ENCODE measurements at places on chromosomes 1 and 21. TPM values are rescaled to one million over a fixed set of nuclear protein-coding genes. Genes with fewer than 3 reads are reported as not detected.

Gene SMCP
- not detected for total RNA-seq

Gene CFHR5
- not detected for total RNA-seq

Gene NTNG1
- total RNA-seq = not detected

DNA sequence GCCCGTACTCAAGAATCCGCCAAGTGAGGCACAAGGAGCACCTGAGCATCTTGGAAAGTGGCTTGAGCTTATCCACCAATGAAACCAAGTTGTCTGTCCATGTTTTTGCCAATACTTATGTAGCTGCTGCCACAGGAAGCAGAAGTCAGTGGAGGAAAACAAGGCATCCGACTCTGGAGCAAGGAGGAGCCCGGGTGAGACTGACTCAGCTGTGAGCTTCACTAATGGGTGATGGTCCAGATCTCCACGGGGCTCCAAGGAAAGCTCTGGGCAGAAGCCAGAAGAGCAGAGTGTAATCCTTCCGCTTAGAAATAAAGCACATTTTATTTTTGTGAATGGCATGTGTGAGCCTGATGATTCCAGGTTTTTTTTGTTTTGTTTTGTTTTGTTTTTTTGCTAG is 12.3 kb upstream of the SSR2 start:
- H3K4me3 ChIP-seq = no peak overlapping the region
- DNase-seq = no peak
- H3K36me3 ChIP-seq = no peaks in the 10 kb centered on the region
- H3K27ac ChIP-seq = no peak overlapping the region

DNA sequence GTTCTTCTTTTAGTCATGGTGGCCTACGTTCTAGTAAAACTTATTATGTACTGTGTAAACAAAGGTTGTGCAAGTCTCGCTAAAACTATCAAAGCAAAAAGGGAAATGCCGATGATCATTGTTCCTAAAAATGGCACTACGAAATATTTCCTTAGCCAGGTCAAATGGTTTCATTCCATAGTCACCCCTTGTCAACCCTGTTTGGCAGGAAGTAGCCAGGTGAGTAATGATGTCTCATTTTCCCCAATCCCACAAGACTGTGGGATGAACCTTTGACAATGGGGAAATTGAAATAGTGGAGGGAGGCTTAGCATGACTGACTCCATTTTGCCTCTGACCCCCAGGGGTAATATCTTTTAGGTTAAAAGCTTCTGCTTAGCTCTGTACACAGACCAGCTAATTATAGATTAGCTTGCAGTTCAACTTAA is 5.6 kb upstream of the REN start:
- peaks cover 30% of the 10 kb centered on the region for H3K36me3 ChIP-seq
- no peak overlapping the region for H3K4me3 ChIP-seq
- H3K27ac ChIP-seq = no peak overlapping the region
- no peaks in the 10 kb centered on the region for H3K4me1 ChIP-seq
- DNase-seq = no peak

GRCh38 chr1:56509713-56510641 is 69.4 kb downstream of the PLPP3 start:
- peaks cover 2% of the 10 kb centered on the region for H3K27me3 ChIP-seq
- no peaks in the 10 kb centered on the region for H3K36me3 ChIP-seq
- DNase-seq = no peak
- H3K4me3 ChIP-seq = no peak overlapping the region
- H3K4me1 ChIP-seq = no peaks in the 10 kb centered on the region

- H3K27me3 ChIP-seq = peaks cover 1% of the 10 kb centered on the region
- H3K4me1 ChIP-seq = peaks cover 4% of the 10 kb centered on the region
- no peaks in the 10 kb centered on the region for H3K36me3 ChIP-seq
- no peak for DNase-seq
- H3K4me3 ChIP-seq = no peak overlapping the region
- no peak overlapping the region for H3K27ac ChIP-seq
Observed at GRCh38 chr1:176225479-176225875, 18.4 kb upstream of the COP1 start.

- no peaks in the 10 kb centered on the region for H3K36me3 ChIP-seq
- peaks cover 60% of the 10 kb centered on the region for H3K4me1 ChIP-seq
- H3K27ac ChIP-seq = peak overlapping the region; percentile 93
- H3K27me3 ChIP-seq = no peaks in the 10 kb centered on the region
Observed at GRCh38 chr1:211829343-211830054, 1.1 kb downstream of the LPGAT1 start.

DNA sequence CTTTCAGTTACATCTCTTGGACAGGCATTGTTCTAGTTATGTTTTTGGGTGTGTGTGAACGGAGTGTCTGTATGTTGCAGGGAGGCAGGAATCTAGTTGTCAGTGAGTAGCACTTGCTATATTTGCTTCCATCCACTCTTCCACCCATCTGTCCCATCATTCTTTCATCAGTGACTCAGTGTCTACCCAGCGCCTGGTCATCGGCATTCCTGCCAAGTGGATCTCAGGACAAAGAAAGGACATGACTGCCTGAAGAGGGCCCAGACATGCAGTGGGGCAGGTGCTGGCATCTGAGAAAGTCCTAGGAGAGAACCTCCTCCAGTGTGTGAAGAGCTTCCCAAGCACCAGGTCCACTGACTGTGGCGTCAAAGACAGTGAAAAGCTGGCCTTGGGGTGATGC is 27.3 kb upstream of the MAGOH start:
- H3K4me1 ChIP-seq = no peaks in the 10 kb centered on the region
- no peak overlapping the region for H3K4me3 ChIP-seq
- H3K27me3 ChIP-seq = no peaks in the 10 kb centered on the region
- DNase-seq = no peak
- peaks cover 5% of the 10 kb centered on the region for H3K36me3 ChIP-seq
- no peak overlapping the region for H3K27ac ChIP-seq

- H3K4me3 ChIP-seq = no peak overlapping the region
- H3K27me3 ChIP-seq = peaks cover 15% of the 10 kb centered on the region
- no peaks in the 10 kb centered on the region for H3K36me3 ChIP-seq
- no peak for DNase-seq
- peaks cover 5% of the 10 kb centered on the region for H3K4me1 ChIP-seq
Observed at GRCh38 chr1:168092566-168093355, 44.0 kb downstream of the GPR161 start.

Gene ESRRG
- total RNA-seq = not detected

DNA sequence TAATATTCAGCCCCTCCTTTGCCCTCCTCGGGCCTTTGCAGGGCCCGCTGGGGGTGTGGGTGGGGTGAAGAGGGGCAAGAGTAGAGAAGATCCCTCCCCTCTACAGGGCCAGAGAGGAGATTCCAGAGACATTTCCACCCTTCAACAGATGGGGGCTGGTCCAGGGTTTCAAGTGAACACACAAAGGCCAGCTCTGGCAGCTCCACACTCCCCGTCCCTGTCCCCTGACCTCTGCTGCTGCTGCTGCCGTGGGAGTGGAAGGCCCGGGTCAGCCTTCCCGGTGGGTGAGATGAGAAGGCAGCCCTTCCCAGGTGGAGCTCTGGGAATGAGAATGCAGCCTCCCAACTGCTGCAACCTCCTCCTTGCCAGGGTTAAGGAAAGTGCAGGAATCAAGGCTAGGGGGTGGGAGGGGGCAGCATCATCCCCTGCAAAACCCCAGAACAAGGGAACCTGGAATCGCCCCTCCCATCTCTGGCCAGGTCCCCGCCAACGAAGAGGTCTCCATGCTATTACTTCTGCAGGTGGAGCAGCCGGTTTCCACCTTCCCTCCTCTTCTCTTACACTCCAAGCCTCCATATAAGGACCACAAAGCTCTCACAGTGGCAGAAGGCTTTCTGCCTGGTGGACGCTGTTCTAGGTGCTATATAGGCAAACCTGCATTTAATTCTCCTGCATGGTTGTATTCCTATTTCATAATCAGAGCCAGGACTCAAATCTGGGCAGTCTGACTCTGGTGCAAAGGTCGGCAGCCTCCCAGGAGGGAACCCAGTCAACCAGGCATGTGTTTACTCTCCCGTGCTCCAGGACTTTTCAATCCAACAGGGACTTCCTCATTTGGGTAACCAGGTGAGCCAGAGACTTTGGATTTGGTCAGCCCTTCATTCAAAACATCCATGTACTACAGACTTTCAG is 22.9 kb upstream of the ARHGEF10L start:
- peaks cover 44% of the 10 kb centered on the region for H3K27me3 ChIP-seq
- DNase-seq = no peak
- no peaks in the 10 kb centered on the region for H3K4me1 ChIP-seq

DNA sequence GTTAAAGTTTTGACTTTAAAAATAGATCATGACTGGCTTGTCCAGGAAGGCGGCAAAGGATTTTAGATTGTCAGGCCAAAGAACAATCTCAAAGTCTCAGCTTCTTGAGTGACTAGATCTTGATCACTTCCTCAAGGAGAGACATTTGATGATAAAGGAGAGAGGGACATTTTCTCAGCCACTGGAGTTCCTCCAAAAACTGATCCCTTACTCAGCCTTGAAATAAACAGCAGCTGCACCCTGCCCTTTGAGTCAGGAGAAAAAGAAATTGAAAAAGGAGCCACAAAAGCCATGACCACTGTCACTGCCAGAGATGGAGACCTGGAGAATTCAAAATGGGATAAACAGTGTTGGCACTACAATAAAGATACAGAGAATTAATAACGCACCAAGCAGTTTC is 288.4 kb upstream of the PRMT6 start:
- H3K27ac ChIP-seq = no peak overlapping the region
- H3K27me3 ChIP-seq = no peaks in the 10 kb centered on the region
- no peaks in the 10 kb centered on the region for H3K36me3 ChIP-seq
- no peak for DNase-seq
- H3K4me1 ChIP-seq = no peaks in the 10 kb centered on the region

DNA sequence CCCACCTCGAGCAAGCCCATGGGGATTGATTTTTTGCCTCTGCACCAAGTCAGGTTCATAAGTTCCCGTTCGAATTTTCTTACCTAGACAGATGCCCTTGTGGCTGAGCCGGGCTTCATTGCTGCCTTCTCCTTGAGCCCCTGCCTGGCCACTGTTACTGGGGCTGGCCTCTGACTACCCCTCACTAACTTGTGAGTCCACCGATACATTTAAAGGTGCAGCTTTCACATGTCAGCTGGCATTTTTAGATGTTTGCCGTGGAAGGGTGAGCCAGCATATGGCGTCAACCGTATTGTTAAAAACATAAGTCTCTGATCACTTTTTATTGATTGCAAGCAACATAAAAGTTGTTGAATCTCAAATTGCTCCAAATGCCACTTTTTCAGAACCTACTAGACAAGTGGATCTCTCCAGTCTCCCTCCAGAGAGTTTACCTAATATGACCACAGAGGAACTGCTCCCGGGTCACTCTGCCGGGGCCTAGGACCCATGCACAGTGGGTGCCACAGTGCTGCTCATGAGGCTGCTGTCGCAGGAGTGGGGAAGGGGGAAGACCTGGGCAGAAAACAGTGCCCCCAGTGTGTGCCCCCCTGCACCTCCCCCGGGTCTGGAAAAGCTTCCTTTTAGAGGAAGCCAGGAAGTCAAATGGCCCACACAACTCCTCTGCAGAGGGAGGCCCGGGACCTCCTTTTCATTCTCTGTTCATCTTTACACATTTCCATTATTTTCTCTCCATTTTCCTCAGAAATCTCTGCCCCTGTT is 18.8 kb downstream of the MX1 start:
- H3K27ac ChIP-seq = peak overlapping the region; percentile 46
- H3K27me3 ChIP-seq = no peaks in the 10 kb centered on the region
- peaks cover 91% of the 10 kb centered on the region for H3K36me3 ChIP-seq
- H3K4me1 ChIP-seq = no peaks in the 10 kb centered on the region
- H3K4me3 ChIP-seq = no peak overlapping the region

Gene ST6GALNAC5
- total RNA-seq = not detected

Gene GPA33
- total RNA-seq = 13.4 TPM

- H3K4me3 ChIP-seq = no peak overlapping the region
- no peak overlapping the region for H3K27ac ChIP-seq
- H3K4me1 ChIP-seq = no peaks in the 10 kb centered on the region
- DNase-seq = no peak
- H3K27me3 ChIP-seq = peaks cover 2% of the 10 kb centered on the region
- no peaks in the 10 kb centered on the region for H3K36me3 ChIP-seq
Observed at GRCh38 chr1:179493323-179493722, 82.4 kb downstream of the NPHS2 start.

DNA sequence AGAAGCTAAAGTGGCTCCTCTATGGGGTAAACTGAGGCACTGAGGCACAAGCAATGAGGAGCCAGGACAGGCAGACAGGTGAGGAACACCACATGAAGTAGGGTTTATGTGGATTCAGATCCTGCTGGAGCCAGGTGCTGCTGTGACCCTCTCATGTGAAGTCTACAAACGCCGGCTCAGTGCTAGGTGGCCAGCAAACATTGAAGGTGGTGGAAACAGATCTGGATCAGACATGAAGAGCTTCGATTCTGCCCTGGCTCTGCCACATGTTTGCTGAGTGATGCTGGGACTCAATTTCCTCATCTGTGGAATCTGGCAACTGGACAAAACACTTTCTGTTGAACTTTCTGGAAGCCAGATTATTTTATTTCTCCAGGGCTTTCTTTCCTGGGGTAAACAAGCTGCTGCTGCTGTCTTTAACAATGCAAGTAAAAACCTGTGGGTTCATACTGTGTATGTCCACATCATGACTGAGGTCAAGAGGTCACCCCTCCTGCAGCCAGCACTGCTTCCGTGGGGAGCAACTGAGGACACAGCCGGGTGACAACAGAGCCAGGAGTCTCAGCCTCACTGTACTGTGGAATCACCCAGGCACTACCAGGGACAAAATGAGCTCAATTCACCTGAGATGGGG is 33.3 kb downstream of the HMGB4 start:
- H3K36me3 ChIP-seq = no peaks in the 10 kb centered on the region
- no peak for DNase-seq
- no peak overlapping the region for H3K27ac ChIP-seq
- no peak overlapping the region for H3K4me3 ChIP-seq
- H3K27me3 ChIP-seq = peaks cover 4% of the 10 kb centered on the region

GRCh38 chr1:74502432-74502831 is 10.0 kb downstream of the LRRC53 start:
- H3K27ac ChIP-seq = no peak overlapping the region
- peaks cover 10% of the 10 kb centered on the region for H3K27me3 ChIP-seq
- no peaks in the 10 kb centered on the region for H3K4me1 ChIP-seq
- no peaks in the 10 kb centered on the region for H3K36me3 ChIP-seq

GRCh38 chr1:35505911-35506798 is 51.0 kb downstream of the KIAA0319L start:
- H3K4me3 ChIP-seq = peak overlapping the region; percentile 83
- H3K4me1 ChIP-seq = peaks cover 63% of the 10 kb centered on the region
- DNase-seq = peak; percentile 37
- no peaks in the 10 kb centered on the region for H3K27me3 ChIP-seq
- H3K27ac ChIP-seq = peak overlapping the region; percentile 92
- H3K36me3 ChIP-seq = peaks cover 5% of the 10 kb centered on the region

DNA sequence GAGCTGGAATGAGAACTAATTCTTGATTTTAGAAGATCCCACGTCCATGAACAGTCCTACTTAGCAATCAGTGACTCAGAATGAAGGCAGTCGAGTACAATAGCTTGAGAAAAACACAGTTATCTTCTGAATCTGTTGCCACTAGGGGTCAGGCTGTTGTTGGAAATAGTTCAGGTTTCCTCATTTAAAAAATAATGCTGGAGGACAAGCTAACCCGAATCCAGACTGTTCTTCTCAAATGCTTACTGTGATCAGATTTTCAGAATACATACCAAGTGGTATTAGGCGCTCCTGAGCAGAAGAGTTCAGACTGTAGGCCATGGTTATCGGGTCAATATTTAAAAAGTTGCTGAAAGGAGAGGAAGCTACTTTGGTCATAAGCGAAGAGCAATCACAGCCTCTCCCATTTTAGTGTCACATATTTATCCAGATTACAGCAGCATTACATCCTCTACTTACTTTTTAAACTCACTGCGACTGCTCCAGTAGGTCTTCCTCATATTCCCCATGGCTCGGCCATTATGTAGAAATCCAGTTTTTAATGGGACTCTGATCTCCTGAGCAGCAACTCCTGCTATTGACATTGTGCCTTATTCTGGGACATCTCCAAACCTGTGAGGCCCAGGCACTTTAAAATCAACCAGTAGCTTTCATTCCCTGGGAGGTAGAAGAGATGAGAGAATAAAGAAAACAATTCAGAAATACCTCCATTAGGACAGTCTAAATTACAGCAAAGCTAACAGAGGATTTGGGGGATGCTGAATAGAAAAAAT is 10.9 kb downstream of the ERRFI1 start:
- H3K4me1 ChIP-seq = peaks cover 1% of the 10 kb centered on the region
- peaks cover 11% of the 10 kb centered on the region for H3K27me3 ChIP-seq
- no peak overlapping the region for H3K27ac ChIP-seq

Gene IGSF3
- total RNA-seq = 0.05 TPM

Measured in naive thymus-derived CD8-positive, alpha-beta T cell (primary cell).